Cardiac septum (tissue), 1 donor: ENCODE measurements at places on chromosomes 12 and 14. TPM values are rescaled to one million over a fixed set of nuclear protein-coding genes. Genes with fewer than 3 reads are reported as not detected.
A peak's percentile ranks its signal among the peaks of the same experiment; 100 is the strongest.

GRCh38 chr12:104212516-104212915, 3.1 kb upstream of the TXNRD1 start:
- no peak for DNase-seq

GRCh38 chr12:122350141-122350848, 72.2 kb downstream of the CLIP1 start:
- peak; percentile 84 for DNase-seq

KCNC2 gene
- not detected for total RNA-seq

SLC7A7 gene
- 2.3 TPM for total RNA-seq

DNA sequence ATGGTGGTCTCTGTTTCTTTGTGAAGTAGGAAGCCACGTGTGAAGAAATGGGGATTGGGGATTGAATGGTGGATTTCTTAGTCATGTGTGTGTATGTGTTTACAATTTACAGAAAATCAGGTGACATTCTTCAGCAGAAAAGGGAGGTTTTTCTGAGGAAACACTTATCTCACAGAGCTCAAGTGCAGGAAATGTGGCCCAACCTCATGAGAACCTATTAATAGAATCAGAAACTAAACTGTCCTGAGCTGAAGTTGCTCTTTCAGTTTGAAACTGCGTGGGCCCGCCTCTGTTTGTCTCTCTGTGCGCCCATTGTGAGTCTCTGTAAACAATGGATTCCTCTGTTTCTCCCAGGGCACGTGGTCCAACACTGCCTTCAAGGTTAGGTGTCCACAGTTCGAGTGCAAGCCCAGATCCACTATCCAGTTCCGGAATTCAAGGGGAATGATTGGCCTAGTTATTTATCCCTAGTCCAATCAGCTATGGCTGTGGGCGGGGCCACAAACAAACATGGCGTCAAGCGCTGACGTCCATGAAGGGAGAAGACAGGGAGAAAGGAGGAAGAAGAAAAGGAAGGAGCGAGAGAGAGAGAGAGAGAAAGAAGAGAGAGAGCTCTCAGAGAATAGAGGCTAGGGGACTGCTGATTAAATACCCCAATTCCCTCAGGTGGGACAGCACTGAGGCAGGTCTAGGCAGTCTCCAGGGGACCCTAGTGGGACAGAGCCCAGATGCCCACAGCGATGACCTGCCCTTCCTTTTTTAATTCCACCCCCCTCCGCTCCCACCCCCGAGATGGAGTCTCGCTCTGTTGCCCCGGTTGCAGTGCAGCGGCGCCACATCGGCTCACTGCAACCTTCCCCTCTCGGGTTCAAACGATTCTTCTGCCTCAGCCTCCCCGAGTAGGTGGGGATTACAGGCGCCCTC, 31.4 kb upstream of the C12orf76 start:
- DNase-seq = peak; percentile 80

DPPA3 gene
- not detected for total RNA-seq

- DNase-seq = no peak
These were observed 571.7 kb downstream of the DIO2 start for GRCh38 chr14:79639613-79640012.

DNA sequence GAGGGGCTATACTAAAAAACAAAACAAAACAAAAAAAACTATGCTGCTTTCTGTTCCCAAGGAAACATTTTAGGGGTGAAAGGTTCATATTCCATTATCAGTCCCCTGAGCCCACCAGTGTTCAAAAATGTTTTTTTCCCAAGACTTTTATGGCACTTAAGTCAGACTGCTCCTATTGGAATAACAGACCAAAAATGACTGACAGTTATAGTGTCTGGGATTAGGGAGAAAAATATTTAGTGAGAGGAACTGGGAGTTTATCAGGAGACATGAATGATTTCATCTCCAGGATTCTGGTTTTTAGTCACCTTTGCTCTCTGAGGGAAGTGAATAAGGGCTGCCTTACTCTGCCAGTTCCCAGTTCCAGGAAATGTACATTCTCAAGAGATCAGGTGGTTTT, 68.0 kb downstream of the PDE3A start:
- no peak for DNase-seq

OTOGL gene
- total RNA-seq = 0.51 TPM

DNA sequence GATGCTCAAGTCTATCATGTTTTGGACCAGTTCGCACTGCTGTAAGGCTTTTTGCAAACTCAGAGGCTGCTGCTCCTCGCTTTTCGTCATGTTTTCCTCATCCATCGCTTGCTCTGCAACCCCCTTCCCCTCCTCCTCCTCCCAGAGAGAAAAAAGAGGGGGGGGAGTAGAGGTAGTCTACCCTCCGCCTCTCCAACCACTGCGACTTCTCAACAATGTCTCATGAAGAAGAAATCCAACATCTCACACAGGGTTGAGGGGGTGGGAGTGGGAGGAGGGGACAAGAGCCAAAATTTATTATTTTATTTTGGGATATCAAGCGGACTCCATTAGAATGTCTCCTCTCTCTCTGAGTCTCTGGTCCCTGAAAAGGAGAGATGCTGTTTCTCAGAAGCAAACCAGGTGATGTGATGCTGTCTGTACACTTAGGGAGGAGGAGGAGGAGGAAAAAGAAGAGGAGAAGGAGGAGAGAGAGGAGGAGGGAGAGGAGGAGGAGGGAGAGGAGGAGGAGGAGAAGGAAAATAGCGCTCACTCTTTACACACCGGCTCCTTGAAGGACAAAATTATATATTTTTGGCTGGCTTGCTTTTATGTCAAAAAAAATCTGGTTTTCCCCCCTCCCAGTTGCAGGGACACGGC, 520 bp downstream of the KSR2 start:
- DNase-seq = no peak

LHX5 gene
- total RNA-seq = not detected

- DNase-seq = peak; percentile 19
These were observed 92.9 kb downstream of the CCDC92 start for GRCh38 chr12:123879691-123880090.

- no peak for DNase-seq
These were observed 35.1 kb downstream of the MYL2 start for GRCh38 chr12:110885152-110885840.

DNA sequence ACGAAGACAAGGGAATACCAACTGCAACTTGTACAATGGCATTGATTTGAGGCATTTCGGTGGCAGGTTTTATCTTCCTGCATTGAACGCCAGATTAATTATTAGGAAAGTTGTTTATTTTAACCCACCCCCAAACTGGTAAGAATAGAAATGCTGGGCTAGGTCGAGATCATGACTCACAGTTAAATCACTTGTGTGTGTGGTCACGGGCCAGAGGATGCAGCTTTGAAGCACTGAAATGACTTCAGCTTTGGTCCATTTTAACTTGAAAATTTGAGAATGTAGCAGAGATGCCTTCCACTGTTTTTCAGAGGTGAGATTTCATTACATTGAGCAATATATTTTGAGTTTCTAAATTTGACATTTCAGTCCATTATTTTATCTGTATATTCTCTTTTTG, 23.6 kb upstream of the KCNH3 start:
- no peak for DNase-seq

- no peak for DNase-seq
These were observed 74.4 kb downstream of the RIMBP2 start for GRCh38 chr12:130641533-130642184.

GRCh38 chr12:68631227-68631626, 20.5 kb downstream of the RAP1B start:
- DNase-seq = no peak

- no peak for DNase-seq
These were observed 28.6 kb downstream of the ABCB9 start for GRCh38 chr12:122937622-122938091.

ITGB7 gene
- 1.4 TPM for total RNA-seq

- no peak for DNase-seq
These were observed 86.9 kb downstream of the SPTSSA start for GRCh38 chr14:34374998-34375740.

HVCN1 gene
- 3.5 TPM for total RNA-seq

CEBPE gene
- total RNA-seq = not detected

- DNase-seq = peak; percentile 27
These were observed 273.3 kb downstream of the ALG10 start for GRCh38 chr12:34295366-34296142.

GLTP gene
- total RNA-seq = 23.3 TPM

DNA sequence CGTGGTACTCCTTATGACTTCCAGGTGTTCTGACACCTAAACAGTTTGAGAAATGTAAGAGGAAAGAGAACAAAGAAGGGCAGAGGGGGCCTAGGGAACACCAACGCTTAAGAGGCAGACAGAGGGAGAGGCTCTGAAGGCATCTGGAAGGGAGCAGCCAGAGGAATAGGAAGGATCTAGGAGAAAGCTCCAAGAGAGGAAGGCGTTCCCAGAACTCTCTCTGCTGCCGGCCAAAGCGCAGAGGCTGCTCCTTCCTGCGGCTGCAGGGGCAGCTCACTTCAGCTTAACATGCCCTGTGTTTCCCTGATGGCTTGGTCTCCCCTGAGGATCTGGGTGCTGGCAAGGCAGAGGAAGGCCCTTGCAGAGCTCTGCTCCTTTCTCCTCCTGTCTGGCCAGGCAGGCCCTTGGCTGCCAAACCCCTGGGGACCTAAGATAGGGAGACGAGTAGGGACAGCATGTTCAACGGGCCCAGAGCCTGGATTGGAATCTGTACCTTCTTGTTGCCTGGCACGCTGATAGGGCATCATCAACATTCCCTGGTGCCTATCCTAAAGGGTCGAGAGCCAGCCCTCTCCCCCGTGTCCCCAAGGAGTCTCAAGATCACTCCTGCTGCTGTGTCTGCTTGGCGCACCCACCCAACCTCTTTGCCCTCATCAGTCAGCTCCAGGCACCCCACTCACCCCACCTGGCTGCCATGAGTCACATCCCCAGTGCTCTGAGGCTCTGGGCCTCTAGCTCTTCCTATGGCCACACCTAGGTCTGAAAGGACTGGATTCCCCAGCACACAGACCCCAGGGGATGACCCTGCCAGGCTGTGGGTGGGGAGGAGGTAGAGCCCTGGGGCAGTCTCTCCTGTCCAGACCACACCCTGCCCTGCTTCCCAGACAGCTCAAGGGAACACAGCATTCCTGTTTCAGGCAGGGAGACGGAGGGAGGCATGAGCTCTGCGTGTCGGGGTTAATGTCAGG, 45.6 kb downstream of the LTBP2 start:
- no peak for DNase-seq

DNA sequence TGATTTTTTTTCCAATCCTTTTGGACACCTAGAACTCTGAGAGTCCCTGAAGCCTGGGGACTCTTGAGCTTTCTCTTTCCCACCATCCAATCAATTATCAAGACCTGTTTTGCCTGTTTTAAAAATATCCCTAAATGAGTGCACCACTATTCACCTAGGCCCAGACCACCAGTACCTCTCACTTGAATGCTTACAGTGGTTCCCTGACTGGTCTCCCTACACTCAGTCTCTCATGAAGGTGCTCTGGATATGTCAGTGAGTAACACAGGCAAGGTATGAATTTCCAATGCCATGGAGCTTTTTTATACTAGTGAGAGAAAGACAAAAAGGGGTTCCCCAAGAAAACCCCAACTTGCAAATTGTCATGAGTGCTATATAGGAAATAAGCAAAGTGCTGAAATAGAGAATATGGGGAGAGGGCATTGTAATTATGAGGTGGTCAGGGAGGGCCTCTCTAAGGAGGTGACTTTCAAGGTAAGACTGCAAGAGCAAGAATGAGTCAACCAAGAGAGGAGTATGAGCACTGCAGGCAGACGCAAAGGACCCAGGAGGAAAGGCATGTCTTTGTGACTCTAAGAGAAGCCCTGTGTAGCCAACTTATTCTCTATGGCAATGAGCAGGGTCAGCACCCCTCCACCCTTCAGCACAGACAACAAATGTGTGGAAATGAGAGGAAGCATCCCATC, 85.3 kb upstream of the MBIP start:
- DNase-seq = no peak

SLCO1B1 gene
- 0.24 TPM for total RNA-seq

DNA sequence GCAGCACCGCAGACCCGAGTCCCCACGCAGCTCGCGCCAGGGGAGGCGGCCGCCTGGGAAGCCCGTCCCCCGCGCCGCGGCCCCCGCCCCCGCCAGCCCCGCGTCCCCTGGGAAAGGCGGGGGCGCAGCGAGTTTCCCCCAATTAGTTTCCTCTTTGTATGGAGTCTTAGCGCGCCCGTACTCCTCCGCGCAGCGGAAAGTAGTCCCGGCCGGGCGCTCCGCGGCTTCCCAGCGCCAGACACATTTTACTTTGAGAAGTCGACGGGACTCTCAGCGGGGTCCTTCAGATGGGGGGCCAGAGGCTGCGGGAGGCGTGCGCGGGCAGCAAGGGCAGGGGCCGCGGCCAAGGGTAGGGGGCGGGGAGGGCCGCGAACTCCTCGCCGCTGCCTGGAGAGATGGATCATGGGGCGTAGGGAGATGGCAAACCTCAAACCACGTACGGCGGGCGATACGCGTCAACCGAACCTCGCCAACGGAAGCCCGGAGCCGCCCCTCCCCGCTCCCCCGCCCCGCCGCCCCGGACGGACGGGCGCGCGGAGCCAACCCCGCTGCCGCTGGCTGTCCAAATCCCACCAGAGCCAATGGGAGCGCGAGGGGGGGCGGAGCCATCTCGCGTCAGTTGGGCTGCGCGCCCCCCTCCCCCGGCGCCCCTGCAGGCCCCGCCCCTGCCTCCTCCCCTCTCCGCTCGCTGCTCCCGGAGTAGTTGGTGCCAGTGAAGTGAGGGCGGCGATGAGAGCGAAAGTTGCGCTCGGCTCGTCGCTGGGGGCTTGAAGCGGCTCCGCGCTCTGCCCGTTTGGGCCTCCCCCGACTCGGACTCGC, at the start of gene RCOR1:
Gene RCOR1, plus strand, starts transcription at position 706 of the 819 bp plus-strand sequence. CDS start 238 bp downstream, outside the sequence.
- DNase-seq = peak; percentile 99

GRCh38 chr12:120687578-120688289, 785 bp downstream of the MLEC start:
- DNase-seq = no peak

- no peak for DNase-seq
These were observed 41.8 kb upstream of the SMUG1 start for GRCh38 chr12:54230555-54230954.

- no peak for DNase-seq
These were observed 11.6 kb downstream of the RNASE10 start for GRCh38 chr14:20516921-20517320.

- DNase-seq = no peak
These were observed 64.3 kb downstream of the PLEKHG3 start for GRCh38 chr14:64768401-64769095.

PAX9 gene
- total RNA-seq = not detected

GRCh38 chr12:121112496-121112895, 20.2 kb upstream of the P2RX7 start:
- no peak for DNase-seq

WNT1 gene
- total RNA-seq = not detected
